Activated T-cell treated with anti-CD3 and anti-CD28 coated beads, Interleukin-2, amount 50 U/mL, for 48 hours (primary cell): ENCODE measurements at places on chromosomes 1 and 21.

GRCh38 chr1:230936475-230936874 is 42.2 kb downstream of the TTC13 start:
- DNase-seq = no peak

DNA sequence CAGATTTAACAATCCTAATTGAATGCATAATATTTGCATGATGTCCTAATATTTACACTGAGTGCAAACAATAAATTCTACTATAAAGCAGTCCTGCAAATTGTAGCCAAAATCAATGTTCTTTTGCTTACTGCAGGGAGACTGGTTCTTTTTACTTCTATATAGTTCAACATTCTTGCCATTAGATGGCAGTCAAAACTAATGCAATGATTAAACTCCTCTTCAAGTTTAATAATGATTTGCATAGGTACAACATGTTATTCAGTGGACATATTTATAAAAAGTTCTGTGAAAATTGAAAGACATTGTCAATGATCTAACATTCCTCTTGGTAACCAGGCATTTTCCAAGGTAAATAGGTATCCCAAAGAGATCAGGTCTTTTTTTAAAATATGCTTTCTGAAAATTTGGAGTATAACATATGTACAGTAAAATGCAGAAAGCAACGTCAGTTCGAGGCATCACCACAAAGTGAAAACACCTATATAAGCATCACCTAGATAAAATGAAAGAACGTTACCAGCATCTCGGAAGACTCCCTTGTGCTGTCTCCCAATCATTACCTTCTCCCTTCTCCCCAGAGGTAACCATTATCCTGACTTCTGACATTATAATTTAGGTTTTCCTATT is 9.8 kb upstream of the FNBP1L start:
- no peak for DNase-seq

DNA sequence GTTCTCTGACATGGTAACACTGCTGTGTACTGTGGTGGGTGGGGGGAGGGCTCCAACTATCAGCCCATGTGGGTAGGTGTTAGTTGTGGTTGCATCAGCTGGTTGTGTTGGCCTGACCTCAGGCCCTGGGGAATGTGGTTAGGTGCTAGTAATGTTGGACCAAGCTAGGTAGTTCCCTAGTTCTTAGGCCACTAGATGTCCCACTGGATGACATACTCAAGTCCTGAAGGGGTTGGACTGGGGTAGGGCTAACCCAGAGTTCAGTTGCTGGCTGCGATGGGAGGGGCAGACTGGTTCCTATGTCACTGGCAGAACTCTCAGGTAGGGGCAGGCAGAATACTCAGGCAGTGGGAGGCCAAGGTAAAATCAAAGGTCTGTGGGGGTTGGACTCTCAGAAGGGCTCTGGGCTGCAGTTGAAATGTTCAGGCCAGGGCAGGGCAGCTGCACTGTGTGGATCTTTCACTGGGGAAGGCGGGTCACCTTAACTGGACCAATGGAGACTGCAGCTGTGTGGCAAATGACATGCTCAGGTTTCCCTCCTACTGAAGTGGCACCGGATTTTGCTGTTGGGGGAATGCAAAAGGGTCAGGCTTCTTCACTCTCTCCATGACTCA is 870.7 kb downstream of the LRRIQ3 start:
- DNase-seq = no peak

- DNase-seq = no peak
These were observed 33.8 kb upstream of the IL20 start for GRCh38 chr1:206831650-206832049.

DNA sequence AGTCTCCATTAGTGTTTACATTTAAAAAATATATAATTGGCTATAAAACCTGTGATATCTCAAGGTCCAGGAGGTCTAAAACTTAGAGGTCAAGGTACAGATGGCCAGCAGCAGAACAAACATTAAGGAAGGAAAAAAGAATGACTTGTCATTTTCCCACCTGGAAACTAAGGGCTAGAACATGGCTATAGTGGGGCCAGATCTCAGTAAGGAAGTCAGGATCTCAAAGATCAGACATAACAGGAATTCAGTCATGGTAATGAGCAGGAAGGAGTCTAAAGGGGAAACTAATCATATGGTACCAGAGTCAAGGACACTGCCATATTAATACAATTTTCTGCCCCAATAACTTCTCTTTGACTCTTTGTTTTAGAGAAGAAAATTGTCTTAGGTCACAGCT is 1018.8 kb downstream of the PLA2G4A start:
- no peak for DNase-seq

- no peak for DNase-seq
These were observed 56.2 kb upstream of the FASLG start for GRCh38 chr1:172602706-172603105.

- DNase-seq = no peak
These were observed 10.1 kb downstream of the RAB7B start for GRCh38 chr1:205993068-205993467.

GRCh38 chr21:21813289-21813688 is 815.1 kb downstream of the NCAM2 start:
- no peak for DNase-seq

DNA sequence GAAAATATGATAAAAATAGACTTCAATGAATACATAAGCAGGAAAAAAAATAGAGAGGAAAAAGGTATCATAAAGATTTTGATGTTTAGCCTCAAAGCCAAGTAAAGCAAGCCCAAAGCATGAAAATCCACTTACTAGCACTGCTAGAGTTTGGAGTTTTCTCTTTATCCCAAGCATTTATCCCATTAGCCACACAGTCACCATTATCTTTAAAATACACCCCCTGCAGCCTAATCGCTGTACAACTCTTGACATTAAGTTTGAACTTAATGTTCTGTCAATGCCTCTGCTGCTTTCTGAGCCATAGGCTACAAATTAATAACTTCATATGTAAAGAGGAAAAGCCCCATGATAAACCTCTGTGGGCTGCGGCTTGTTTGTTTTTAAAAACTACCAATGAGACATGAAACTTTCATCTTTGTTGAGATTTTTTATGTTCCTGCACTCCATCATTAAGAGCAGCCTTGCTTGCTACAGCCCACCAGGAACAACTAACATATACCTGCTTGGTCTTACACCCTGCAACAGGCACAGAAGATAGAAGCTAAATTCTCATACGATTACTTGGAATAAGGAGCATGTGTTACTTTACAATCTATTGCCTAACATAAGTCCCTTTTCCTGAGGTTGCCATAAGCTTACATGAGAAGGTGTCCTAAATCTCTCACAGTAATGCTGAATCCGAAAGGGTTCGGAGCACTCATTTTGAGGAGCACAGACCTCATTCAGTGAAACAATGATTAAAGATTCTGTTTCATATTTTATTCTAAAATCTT is 202.4 kb downstream of the SMYD3 start:
- no peak for DNase-seq

- no peak for DNase-seq
These were observed 49.8 kb upstream of the WLS start for GRCh38 chr1:68281946-68282615.

DNA sequence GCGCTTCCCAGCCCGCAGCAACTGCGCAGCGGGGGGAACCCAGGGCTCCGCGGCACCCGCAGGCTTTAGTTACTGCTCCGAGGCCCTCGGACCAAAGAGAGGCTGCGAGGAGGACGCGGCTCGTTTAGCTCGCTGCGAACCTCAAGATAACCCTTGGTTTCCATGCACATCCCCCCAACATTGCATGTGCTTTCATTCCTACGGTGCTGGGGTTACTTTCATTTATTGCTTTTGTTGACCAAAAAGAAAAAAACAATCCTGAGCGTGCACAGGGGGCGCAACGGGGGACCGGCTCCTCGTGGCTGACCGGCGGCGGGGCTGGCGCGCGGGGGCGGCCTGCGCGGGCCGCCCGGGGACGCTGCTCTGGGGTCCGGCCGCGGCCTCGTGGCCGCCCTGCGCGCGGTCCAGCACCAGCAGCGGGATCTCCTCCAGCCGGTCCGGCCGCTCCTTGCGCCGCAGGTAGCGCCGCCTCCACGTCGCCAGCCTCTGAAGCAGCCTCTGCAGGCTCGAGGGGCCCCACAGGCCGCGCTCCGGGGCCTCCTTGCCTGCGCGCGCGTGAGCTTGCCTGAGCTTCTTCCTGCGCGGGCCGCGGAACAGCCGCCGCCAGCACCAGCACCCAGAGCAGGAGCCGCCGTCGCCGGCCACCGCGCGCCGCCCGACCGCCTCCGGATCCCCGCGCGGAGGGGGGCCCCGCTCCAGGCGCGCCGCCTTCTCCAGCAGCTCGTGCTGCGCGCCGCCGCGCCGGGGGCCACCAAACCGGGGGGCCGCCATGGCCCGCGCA is 77.4 kb downstream of the DESI2 start:
- DNase-seq = peak; percentile 45

- DNase-seq = no peak
These were observed 2.0 kb downstream of the ARHGAP29 start for GRCh38 chr1:94235189-94236012.

DNA sequence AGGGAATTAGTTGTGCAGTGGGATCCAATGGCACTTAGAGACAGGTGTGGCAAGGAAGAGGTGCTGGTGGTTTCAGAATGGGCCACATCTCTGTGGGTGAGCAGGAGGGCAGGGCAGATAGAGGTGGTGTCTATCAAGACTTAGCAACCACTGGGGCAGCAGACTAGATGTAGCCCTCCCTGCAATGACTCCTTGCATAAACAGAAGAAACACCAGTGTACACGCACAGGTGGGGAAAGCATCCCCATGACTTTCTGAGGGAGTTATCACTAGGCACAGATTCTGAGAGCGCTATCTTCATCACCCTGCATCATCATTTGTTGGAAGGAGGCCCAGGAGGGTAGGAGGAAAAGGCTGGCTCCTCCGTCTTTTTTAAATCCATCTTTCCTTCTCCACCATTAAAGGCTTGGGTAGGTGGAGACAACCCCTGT is 58.4 kb downstream of the PLXNA2 start:
- no peak for DNase-seq

- DNase-seq = no peak
These were observed 93.0 kb downstream of the HLCS start for GRCh38 chr21:36873513-36873912.

- no peak for DNase-seq
These were observed 1.2 kb downstream of the KDM4A start for GRCh38 chr1:43651188-43651587.

GRCh38 chr1:160795951-160796383 is at the start of gene LY9:
Gene LY9, plus strand, starts transcription at chr1:160796174. Its CDS starts 14 bp downstream, at chr1:160796188.
- DNase-seq = peak; percentile 76

- no peak for DNase-seq
These were observed 7.3 kb downstream of the KDM1A start for GRCh38 chr1:23026568-23026967.

DNA sequence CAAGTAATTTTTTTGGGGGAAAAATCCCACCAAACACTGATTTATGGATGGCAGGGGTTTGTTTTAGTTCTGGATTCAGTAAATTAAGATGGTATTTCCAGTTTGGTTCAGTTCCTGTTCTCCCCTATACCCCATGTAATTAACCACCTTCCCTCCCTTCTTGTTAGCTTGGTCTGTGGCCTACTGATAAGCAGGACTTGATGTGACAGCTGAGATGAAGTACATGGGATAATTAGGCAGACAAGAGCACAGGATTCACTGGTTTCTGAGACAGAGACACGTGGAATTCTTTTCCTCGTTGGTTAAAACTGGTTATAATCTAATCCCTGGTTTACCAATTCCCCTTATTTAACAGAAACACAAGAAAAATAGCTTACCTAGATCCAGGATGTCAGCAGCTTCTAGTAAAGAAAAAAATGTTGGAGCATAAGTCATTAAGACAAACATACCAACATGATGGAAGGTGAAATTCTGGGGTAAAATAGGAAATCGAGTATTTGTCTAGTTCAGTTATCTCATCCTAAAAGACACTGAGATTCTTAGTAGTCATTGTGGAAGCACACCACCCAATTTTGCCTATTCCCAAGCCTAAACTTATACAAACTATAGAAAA is 81.5 kb downstream of the SCMH1 start:
- DNase-seq = no peak

DNA sequence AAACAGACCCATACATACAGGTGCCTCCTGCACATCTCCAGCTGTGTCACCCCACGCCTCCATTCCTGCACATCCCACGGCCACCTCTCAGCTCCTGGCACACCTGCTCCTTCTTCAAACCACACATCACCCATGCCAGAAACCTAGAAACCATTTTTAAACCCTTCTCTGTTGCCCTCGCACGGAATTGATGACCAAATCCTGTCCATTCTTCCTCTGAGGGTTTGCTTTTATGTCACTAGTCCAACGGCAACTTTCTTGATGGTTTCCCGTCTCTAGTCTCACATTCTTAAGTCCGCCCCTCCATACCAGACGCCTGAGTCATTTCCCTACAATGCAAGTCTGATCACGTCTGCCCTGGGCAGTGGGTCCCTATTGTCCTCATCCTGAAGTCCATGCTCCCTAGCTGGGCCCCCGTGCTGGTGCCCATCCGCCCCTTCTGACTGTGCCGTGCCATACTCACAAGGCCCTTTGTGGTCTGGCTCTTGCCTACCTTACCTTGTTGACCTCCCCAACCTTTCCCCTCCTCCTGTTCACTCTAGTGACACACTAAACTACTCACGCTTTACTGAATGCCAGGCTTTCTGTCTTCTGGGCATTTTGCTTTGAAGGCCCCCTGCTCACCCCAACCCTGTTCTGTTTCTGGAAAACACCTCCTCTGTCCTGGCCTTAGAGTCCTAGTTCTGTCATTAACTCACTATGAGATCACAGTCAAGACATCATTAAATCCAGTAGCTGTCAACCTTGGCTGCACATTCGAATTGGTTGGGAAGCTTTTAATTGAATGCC is 17.6 kb downstream of the SLC2A1 start:
- no peak for DNase-seq

GRCh38 chr1:186304982-186305949 is 69.8 kb downstream of the TPR start:
- DNase-seq = no peak

- DNase-seq = no peak
These were observed 1.1 kb upstream of the PRRX1 start for GRCh38 chr1:170662561-170663403.

- no peak for DNase-seq
These were observed 21.1 kb downstream of the PYHIN1 start for GRCh38 chr1:158952416-158952815.

DNA sequence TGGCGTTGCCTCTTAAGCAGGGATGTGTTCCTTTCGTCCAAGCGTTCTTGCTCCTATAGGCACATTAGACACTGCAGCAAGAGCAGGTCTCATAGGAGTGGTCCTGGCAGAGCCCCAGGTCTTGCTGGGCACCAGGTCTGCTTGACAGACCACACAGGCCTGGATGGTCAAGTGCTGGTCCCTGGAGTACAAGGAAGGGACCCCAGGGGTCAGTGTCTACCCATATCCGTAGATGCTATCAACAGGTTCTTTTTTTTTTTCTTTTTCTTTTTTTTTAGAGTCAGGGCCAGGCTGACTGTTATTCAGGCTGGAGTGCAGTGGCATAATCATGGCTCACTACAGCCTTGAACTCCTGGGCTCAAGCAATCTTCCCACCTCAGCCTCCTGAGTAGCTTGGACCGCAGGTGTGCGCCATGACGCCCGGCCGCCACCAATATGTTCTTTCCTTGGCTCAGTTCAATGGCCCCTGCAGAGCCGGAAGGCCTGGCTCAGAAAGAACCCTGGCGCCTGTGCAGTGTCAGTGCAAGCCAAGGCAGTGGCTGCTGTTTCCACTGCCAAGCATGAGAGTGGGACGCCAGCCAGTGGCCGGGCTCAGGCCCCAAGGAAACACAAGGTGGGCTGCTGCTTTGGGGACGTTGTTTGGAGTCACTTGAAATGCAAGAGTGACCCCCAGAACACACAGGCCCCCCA is 10.0 kb upstream of the TNFRSF8 start:
- DNase-seq = no peak
